ENCODE measurements at places on chromosomes 6 and 20.

- DNase-seq: peak; percentile 94
Measured at GRCh38 chr6:36196113-36196879, at the start of gene BRPF3. BRPF3 (plus strand) TSS chr6:36196744; CDS start chr6:36200323, 3,579 bp downstream.

- DNase-seq: no peak
Measured at GRCh38 chr6:14542670-14543366, 425.2 kb downstream of the CD83 start.

DNA sequence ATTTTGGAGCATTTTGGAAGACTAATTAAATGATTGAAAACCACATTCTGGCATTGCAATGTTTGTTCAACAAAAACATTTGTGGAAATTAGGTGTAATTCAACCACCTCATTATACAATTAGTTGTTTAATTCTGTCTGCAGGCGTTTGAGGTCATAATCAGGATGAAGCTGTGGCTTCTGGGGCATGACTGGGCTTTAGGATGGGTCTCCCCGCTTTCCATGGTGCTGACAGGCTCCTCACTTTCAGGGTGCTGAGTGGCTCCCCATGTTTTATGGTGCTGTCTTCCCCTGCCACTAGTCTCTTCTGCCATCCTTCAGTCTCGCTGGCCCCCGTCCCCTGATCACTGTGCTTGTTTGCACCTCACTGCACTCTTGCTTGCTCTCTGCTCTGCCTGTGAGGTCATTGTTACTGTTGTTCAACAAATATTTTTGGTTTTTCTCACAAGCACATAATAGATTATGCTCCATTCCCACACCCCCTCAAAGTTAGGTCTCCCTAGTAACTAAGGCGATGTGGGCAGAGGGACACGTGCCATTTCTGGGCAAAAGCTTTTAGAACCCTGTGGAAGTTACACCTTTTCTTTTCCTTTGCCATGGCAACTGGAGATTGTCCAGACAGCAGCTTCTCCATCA is 25.4 kb upstream of the ZNF831 start:
- no peak for DNase-seq

GRCh38 chr6:148307405-148307804 is 35.2 kb upstream of the SASH1 start:
- DNase-seq: no peak

- DNase-seq: no peak
Measured at GRCh38 chr20:43988451-43988850, 73.8 kb downstream of the TOX2 start.

DNA sequence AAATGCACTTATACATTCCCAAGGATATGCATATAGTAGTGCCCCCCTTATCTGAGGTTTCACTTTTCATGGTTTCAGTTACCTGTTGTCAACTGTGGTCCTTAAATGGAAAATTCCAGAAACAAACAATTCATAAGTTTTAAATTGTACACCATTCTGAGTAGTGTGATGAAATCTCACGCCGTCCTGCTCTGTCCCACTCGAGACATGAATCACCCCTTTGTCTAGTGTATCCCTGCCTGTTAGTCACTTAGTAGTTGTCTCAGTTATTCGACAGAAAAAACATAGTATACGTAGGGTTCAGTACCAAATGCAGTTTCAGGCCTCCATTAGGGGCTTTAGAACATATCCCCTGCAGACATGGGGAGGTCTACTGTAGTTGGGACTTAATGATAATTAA is 57.0 kb downstream of the MAP1LC3A start:
- no peak for DNase-seq

- no peak for DNase-seq
Measured at GRCh38 chr6:4549556-4550226, 226.5 kb upstream of the CDYL start.

DNA sequence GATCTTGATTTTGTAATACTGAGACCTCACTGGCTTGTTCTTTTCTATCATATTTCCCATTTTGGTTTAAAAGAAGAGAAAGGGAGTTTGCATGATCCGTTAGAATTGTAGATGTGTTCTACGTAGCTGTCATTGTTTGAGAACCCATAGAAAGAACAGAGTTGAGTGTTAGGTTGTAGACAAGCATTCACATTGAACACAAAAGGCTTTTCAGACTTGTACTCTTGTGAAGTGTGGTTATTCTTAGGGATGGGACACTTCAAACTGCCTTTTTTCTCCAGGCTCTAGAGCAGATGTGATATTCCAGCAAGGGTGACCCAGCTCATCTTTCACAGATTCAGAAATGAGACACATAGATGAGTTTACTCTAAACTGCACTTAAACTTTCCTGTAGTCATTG is 19.9 kb downstream of the FOXO3 start:
- no peak for DNase-seq

- no peak for DNase-seq
Measured at GRCh38 chr20:50717974-50718761, 13.2 kb upstream of the PARD6B start.

- DNase-seq: no peak
Measured at GRCh38 chr6:66897576-66897975, 1190.5 kb upstream of the EYS start.

DNA sequence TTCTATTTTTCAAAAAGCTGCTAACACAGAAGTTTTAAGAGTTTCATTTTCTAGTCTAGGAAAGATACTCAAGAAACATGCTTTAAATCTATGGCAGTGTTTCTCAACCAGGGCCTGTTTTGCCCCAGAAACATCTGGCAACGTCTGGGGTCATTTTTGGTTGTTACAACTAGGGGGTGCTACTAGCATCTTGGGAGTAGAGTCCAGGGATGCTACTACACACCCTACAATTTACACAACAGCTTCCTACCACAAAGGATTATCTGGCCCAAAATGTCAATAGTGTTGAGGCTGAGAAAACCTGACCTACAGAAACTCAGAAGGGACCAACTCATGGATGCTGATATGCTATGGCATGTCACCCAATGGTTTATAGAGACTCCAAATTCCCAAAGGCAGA is 24.4 kb downstream of the SERAC1 start:
- DNase-seq: no peak

DNA sequence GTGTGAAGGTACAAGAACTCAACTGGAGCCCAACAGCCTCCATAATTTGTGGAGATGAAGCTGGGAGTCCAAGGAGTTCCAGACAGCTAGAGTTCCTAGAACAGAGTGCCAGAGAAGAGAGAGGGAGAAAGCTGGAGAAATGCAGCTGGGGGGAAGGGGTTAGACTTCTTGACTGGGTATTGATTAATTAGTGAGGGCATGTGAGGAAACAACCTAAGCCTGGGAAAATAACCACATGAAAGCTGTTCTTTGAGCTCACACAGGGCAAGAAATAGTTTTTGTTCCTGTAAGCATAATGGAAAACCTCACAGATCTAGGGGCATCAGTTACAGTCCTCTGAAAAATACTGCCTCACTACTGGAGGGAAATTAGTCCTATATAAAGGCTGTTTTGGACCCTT is 230.5 kb upstream of the FKBP1C start:
- DNase-seq: no peak

DNA sequence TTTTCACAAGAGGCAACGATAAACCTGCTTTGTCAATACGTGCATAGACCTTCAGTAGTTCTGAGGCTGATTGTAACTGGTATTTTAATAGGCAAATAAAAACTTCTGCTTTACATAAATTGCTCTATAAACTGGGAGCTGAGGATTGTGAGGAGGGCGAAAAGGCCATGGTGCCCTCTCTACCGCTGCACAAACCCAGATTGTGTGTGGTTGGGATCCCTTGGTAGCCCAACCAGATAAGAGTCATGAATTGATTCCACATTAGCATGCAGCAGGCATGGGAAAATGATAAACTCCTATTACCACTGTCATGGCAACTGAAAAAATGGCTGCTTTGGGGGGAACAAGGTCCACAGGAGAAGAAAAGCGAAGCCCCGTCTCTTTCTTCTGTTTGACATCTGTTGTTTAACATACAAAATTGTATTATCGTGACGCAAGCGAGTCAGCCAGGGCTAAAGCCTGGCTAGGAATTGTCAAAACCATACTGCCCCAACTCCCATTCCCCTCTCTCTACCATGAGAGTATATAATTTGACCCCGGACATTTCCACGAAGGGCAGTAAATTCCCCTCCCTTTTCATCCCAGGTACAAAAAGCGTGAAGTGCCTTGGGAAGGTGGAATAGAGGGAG is 157.8 kb upstream of the SALL4 start:
- no peak for DNase-seq

DNA sequence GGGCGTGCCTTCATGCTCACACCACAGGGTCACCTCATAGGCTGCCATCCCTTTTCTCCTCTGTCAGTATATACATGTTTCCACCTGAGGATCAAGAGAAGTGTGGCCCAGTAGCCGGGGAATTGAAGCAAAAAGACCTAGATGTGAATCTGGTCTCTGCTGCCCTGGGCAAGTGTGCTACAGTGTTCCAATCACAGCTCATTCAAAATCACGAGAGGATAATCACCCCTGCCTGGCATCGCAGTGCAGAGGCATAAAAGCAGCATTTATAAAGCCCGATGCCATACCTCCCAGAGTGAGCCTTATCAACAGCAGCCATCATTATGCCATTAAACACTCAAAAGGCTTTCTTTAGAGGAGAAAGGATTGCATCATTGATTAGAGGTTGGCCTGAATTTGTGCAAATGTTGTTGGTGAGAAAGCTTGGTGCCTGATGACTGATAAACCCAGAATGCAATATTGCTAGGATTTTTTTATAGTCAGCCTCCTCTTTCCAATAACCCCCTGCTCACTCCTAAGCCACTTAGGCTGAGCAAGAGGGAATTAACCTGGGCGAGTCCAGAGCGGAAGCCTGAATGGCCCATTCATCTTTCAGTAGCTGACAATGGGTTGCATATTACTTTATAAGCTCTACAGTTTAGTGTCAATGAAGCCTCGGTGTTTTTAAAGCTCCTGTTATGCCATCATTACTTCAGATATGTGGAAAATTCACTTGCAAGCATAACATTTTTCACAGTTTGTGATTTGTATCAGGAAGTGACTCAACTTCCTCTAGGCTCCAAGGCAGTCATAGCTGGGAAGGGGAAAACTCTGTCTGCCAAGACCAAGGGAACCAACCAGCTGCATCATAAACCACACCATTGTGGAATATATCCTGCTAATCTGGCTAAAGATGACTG is 92.5 kb upstream of the NXT1 start:
- DNase-seq: no peak

- DNase-seq: no peak
Measured at GRCh38 chr6:144352331-144352730, 67.2 kb downstream of the UTRN start.

- no peak for DNase-seq
Measured at GRCh38 chr6:124676033-124676432, 286.2 kb upstream of the RNF217 start.

- DNase-seq: peak; percentile 22
Measured at GRCh38 chr6:163370464-163371117, 43.9 kb upstream of the QKI start.

GRCh38 chr6:2635911-2636310 is 114.8 kb downstream of the MYLK4 start:
- no peak for DNase-seq

DNA sequence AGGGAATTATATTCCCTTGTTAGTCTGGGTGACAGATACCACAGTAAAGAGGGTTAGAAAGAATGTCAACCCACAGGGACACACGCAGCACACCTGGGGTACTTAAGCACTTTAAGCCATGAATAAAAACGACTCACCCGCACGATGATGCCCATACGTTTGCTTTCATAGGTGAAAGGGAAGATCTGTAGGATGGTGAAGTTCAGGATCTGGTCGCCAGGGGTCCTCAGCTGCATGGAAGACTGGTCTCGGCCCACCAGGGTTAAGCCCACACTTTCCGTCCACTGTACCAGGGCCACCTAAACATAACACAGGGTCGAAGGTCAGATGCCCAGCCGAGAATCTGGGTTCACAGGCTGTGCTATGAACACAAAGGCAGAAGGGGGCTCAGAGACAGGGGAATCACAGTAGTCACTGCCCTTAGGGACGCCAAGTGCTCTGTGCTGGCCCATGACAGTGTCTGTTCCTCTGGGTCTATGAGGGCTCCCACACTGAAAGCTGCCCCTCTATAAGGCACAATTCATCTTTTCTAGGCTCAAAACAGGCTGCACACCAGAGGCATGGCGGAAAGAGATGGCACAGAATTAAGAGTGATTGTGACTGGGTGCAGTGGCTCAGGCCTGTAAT is 96.8 kb upstream of the NFATC2 start:
- peak; percentile 76 for DNase-seq

DNA sequence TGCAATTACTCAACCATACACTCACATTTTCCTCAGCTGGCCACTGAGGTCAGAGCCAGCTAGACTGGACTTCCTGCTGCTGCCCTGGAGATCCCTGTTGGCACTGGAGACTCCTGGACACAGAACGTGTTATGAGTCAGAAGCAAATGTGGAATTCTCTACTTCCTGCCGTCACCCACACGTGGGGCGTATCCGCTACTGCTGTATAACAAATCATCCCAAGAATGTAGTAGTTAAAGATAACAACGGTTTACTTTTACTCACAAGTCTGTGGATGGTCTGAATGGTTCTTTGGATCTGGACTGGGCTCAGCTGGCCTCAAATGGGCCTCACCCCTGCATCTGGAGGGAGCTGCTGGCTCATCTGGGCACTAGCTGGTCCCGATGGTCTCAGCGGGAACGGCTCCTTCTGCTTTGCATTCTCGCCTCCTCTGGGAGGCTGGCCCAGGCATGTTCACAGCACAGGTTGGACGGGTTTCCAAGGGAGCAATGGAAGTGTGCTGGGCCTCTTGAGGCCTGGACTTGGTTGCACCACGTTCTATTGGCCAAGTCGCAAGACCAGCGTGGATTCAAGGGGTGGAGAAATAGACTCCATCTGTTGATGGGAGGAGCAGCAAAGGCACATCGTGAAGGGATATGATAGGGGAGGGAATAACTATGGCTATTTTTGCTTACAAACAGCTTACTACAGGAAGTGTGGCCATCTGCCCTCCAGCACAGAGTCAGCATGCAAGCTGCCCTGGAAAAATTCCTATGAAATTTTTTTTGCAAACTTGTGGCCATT is 118.5 kb downstream of the SNX5 start:
- no peak for DNase-seq

- no peak for DNase-seq
Measured at GRCh38 chr6:136886091-136886490, 36.0 kb upstream of the SLC35D3 start.

- DNase-seq: no peak
Measured at GRCh38 chr6:31383149-31383548, 20.2 kb upstream of the MICA start.

- no peak for DNase-seq
Measured at GRCh38 chr6:163874784-163875183, 460.3 kb downstream of the QKI start.

DNA sequence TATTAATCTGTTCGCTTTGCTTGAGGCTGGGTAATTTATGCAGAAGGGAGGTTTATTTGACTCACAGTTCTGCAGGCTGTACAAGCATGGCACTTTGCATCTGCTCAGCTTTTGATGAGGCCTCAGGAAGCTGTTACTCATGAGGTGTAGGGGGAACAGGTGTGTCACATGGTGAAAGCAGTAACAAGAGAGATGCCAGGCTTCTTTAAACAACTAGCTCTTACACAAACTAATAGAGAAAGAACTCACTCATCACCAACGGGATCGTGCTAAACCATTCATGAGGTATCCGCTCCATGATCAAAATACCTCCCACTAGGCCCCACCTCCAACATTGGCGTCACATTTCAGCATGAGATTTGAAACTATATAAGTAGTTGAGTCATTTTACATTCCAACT is 34.4 kb upstream of the GCLC start:
- DNase-seq: no peak
